ENCODE measurements at places on chromosomes 4 and X. TPM values are rescaled to one million over a fixed set of nuclear protein-coding genes. Genes with fewer than 3 reads are reported as not detected.

DNA sequence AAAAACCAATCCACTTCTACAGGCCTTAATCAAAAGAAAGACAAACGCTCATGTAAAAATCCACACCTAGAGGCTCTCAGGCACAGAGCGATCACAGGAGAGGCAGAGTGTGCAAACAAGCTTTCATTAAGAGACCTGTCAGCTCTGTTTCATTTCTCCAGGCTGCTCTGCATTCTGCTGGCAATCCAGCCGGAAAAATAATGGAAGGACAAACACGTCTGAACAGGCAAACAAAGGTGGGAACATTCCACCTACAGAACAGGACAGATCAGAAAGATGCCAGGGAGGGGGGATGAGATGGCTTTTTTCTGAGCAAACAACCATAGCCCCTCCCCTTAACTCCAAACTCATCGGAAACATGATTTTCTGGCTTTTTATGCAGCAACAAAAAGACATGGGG is 9.7 kb downstream of the SOD3 start:
- no peak for DNase-seq

DNA sequence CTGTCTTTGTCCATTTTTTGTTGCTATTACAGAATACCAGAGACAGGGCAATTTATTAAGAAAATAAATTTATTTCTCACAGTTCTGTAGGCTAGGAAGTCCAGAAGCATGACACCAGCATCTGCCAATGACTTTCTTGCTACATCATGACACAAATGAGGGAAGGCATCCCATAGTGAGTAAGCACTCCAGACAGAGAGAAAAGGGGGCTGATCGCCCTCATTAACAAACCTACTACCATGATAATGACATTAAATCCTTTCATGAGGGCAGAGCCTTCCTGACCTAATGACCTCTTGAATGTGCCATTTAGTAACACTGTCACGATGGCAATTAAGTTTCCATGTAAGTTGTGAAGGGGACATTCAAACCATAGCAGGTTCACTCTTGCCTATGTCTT is 20.1 kb downstream of the CCDC149 start:
- DNase-seq, result no peak

DNA sequence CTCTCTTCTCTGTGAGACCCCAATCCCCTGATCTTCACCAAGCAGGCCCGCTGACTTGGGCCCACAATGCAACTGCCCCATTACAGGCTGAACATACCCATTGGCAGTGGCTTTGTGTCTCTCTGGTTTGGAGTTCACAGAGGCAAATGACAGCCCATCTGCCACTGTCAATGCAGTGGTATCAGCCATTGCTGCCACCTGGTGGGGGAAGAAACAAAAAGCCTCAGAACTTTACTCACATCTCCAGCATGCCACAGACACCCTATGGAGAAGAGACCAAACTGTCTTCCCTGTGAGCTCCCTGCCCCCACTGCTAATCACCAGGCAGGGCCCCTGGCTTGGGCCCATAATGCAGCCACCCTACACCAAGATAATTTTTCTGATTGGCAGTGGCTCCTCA is 729.3 kb upstream of the ACTRT1 start:
- DNase-seq, result no peak

DNA sequence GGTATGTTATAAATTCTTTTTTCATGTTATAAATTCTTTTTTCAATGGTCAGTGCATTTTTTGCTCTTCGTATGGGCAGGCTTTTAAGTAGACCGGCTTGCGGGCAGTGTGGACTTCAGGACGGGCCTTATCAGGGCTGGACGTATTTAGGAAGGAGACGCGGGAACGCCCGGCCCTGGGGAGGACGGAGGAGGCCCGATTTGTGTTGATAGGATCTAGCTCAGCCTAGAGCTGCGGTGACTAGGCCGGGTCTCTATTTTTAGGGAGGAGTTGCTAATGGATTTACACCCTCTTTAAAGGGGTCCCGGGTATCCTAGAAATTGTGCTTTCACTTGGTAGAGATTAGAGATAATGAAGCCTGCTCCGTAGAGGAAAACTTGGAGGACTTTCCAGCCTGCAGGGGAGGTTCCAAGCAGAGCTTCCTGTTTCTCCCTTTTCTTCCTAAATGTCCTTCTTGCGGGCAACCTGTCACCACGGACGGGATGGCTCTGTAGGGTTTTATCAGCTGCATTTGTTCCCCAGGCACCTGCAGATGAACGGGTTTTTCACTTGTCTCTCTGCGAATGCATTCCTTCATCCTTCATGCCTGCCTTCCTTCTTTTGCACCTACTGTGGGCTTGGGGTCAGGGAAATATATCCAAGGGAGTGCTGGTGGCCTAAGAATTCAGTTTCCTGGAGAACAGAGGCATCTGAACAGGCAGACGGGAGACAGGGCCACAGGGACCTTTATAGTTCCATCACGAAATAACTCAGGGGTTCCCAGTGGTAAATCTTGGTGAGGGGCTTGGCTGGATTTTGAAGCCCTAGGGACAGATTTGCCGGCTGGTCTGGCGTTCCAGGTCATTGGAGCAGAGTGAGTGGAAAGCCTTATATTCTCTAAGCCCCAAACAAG is 1.4 kb downstream of the CD99 start:
- no peak for DNase-seq

- peak; percentile 61 for DNase-seq
Measured at GRCh38 chr4:23828020-23828715, 61.7 kb downstream of the PPARGC1A start.

GRCh38 chr4:16377887-16378286 is 151.6 kb upstream of the TAPT1 start:
- no peak for DNase-seq

DNA sequence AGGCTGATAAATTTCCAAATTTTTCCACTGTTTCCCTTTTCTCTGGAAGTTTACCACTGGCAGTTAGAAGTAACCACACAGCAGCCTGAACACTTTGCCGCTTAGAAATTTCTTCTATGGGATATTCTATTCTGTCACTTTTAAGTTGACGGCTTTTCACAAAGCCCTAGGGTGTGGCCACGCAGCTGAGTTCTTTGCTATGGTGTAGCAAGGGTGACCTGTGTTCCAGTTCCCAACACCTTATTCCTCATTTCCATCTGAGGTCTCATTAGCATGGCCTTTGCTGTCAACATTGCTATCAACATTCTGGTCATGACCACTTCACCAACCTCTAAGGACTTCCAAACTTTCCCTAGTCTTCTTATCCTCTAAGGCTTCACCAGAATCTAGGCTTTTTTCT is 45.4 kb upstream of the NFKB1 start:
- no peak for DNase-seq

DNA sequence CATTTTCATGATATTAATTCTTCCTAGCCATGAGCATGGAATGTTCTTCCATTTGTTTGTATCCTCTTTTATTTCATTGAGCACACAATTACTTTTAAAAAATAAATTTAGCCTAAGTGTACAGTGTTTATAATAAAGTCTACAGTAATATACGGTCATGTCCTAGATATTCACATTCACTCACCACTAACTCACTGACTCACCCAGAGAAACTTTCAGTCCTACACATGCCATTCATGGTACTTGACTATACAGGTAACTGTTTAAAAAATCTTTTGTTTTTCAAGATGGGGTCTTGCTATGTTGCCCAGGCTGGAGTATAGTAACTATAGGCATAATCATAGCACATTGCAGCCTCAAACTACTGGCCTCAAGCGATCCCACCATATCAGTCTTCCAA is 348.1 kb downstream of the RAPGEF2 start:
- no peak for DNase-seq

GRCh38 chrX:108018656-108019381 is 26.0 kb upstream of the VSIG1 start:
- no peak for DNase-seq

- DNase-seq, result no peak
Measured at GRCh38 chr4:25112366-25112994, 47.8 kb downstream of the SEPSECS start.

GRCh38 chr4:186537843-186538521 is 17.4 kb downstream of the MTNR1A start:
- no peak for DNase-seq

GRCh38 chrX:72141372-72142004 is 9.8 kb upstream of the RTL5 start:
- DNase-seq, result no peak

DNA sequence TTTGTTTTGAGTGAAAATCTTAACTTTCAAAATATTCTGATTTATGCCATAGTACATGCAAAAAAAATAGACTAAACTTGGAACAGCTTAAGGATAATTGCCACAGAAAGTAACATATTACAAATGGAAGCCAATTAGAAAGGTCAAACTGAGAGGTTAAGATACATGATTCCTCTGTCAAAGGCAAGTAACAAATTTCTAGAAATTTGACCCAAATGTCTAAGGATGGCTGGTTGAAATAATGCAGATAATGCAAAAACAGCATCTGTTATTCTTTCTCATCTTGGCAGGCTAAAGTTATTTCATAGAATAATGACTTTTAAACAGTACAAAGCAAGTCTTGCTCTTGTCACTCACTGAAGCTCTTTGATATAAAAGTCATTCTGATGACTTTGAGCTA is 10.5 kb downstream of the FGF5 start:
- no peak for DNase-seq

- DNase-seq, result no peak
Measured at GRCh38 chrX:39805825-39806224, 291.9 kb downstream of the BCOR start.

DNA sequence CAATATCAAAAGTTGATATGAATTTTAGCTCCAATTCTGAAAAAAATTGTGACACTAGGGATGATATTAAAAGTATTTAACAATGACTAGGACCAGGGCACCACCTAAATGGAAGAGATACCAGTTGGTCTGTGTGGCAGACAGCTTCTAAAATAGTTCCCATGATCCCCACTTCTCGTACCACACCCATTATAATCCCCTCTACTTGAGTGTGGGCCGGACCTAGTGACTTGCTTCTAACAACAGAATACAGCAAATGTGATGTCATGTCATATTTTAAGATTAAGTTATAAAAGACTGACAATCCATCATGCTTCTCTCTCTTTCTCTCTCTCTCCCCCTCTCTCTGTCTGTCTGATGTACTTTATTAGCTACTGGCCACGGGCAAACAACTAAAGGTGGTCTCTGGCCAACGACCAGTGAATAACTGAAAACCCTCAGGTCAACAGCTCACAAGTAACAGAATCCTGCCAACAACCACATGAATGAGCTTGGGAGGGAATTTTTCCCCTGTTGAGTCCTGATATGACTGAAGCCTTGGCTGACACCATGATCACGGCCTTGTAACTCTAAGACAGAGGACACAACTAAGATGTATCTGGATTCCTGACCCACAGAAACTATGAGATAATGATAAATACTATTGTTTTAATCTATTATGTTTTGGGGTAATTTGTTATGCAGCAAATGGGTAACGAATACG is 34.4 kb downstream of the FAM13A start:
- no peak for DNase-seq

- peak; percentile 44 for DNase-seq
Measured at GRCh38 chrX:30649859-30650258, 3.4 kb upstream of the GK start.

- DNase-seq, result no peak
Measured at GRCh38 chr4:145153904-145154298, 26.5 kb downstream of the OTUD4 start.

GRCh38 chr4:31620476-31620875 is 900.3 kb downstream of the PCDH7 start:
- DNase-seq, result peak; percentile 27

DNA sequence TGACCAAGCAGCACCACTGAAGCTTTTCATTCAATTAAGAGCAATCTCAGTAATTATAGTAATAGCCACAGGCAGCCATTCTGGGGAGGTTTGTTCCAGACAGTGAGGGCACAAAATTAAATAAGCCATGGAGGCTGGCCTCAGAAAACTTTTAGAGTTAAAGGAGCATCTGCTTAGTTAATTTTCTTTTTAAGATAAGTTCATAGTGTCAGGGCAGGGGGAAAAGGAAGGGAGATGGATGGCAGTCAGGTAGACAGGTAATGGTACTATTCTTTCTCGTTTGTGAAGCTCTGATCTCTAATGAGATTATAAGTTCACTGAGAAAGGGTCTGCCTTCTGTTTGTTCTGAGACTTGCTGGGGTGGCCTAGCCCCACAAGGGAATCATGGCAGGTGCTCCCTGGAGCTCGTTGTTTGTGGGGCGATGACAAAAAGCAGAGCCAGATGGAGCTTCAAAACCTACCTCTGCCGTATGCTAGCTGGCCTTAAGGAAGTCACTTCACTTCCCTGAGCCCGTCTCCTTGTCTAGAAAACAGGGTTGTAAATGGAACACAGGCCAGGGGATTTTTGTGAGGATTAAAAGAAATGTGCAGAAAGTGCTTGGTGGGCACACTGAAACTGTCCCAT is 44.6 kb upstream of the FGFBP2 start:
- DNase-seq, result no peak

DNA sequence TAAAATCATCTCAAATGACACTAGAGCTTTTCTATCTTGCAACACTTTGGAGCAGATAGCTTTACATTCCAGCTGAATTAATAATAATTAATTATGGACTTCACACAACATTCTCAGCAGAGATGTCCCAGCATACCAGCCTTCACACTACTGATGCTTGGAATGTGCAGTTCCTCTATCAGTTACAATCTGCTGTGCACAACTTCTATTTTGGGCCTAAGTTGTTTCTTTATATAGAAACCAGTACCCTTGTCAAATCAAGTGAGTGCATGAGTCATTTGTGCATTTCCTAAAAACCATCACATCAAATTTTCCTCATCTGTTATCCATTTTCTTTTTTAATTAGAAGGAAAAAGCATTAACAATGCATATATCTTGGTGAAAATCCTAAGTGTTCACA is 8.8 kb upstream of the RASL11B start:
- no peak for DNase-seq

GRCh38 chr4:122044501-122044900 is 92.6 kb upstream of the TRPC3 start:
- DNase-seq, result no peak

DNA sequence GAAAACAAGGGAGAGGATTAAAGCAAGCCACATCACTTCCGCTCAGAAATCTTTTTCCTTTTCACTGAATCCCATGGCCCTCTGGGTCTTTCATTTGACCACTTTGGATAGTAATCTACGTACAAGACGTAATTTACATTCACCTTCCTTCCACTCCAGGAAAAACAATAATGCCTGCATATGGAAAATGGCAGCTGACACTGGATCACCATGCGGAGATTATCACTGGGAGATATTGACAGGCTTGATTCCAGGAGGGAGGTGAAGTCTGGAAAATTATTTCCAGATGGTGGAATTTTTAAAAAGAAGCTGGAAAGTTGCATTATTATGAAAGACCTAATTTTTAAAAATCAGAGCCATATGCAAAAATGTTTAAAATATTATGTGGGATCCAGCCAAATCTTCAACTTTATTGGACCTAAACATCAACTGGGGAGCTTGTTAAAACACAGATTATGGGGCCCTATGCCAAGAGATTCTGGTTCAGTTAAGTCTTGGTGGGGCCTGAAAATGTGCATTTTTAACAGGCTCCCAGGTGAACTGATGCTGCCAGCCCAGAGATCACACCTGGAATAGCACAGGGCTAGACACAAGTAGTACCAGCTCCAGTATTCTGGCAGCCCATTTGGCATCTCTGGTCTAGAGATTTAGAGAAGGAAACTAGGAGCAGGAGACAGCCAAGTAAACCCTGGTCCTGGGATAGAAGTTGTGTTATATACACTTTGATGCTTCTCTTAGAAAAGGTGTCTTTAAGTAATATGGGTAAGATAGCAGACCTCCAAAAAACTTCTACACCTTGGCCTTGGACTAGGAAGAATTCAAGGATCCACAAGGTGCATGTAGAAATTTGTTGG is 290.3 kb upstream of the LDB2 start:
- DNase-seq, result no peak

Gene PARM1
- total RNA-seq, result 0.35 TPM

Gene CT47B1
- total RNA-seq, result not detected

Gene CLCN4
- total RNA-seq, result 4.2 TPM

Gene FATE1
- total RNA-seq, result not detected

Gene WAS
- not detected for total RNA-seq

Gene FSTL5
- total RNA-seq, result 0.05 TPM

Gene CYLC1
- not detected for total RNA-seq

Gene CT45A3
- not detected for total RNA-seq

Gene SHROOM4
- total RNA-seq, result 4.9 TPM

Data from renal cortical epithelial cell (primary cell).